ENCODE measurements at places on chromosomes 7 and 10. TPM values are rescaled to one million over a fixed set of nuclear protein-coding genes. Genes with fewer than 3 reads are reported as not detected.

GALNT17 gene
- not detected for total RNA-seq

TNS3 gene
- 2.8 TPM for total RNA-seq

GLRX3 gene
- 201 TPM for total RNA-seq

CTBP2 gene
- total RNA-seq = 125 TPM

C10orf67 gene
- not detected for total RNA-seq

GSTO2 gene
- 41.8 TPM for total RNA-seq

NEBL gene
- 9.2 TPM for total RNA-seq

ACTL6B gene
- not detected for total RNA-seq

PRPS1L1 gene
- not detected for total RNA-seq

IGF2BP3 gene
- 7.5 TPM for total RNA-seq

AGAP4 gene
- 2.7 TPM for total RNA-seq

SYT15 gene
- total RNA-seq = not detected

KCP gene
- total RNA-seq = 0.72 TPM

NEUROG3 gene
- total RNA-seq = not detected

CDNF gene
- total RNA-seq = 0.24 TPM

PNLIPRP2 gene
- total RNA-seq = not detected

CCDC136 gene
- 0.43 TPM for total RNA-seq

THSD7A gene
- total RNA-seq = 0.48 TPM

TDRD1 gene
- 1.4 TPM for total RNA-seq

FOXL3 gene
- not detected for total RNA-seq

GGCT gene
- 50.8 TPM for total RNA-seq

AQP1 gene
- total RNA-seq = 5.3 TPM

APBB1IP gene
- not detected for total RNA-seq

SPDYE9 gene
- not detected for total RNA-seq

LGI1 gene
- not detected for total RNA-seq

AMZ1 gene
- total RNA-seq = under 0.01 TPM

HOXA13 gene
- not detected for total RNA-seq

UCN3 gene
- total RNA-seq = not detected

RBM20 gene
- total RNA-seq = under 0.01 TPM
